ENCODE measurements at places on chromosomes 6 and 20. TPM values are rescaled to one million over a fixed set of nuclear protein-coding genes. Genes with fewer than 3 reads are reported as not detected.

Gene GRM4
- not detected for polyA plus RNA-seq

Gene SYTL3
- polyA plus RNA-seq, result 52.0 TPM

Gene MBOAT1
- 0.14 TPM for polyA plus RNA-seq

DNA sequence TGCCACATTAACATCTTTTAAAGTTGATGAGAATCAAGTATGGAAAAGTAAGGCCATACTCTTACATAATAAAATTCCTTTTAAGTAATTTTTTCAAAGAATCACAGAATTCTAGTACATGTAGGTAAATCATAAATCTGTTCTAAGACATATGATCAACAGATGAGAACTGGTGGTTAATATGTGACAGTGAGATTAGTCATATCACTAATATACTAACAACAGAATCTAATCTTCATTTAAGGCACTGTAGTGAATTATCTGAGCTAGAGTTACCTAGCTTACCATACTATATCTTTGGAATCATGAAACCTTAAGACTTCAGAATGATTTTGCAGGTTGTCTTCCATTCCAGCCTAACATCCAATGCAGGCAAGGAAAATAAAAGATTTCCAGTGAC is 11.6 kb downstream of the PLN start:
- no peak for DNase-seq

DNA sequence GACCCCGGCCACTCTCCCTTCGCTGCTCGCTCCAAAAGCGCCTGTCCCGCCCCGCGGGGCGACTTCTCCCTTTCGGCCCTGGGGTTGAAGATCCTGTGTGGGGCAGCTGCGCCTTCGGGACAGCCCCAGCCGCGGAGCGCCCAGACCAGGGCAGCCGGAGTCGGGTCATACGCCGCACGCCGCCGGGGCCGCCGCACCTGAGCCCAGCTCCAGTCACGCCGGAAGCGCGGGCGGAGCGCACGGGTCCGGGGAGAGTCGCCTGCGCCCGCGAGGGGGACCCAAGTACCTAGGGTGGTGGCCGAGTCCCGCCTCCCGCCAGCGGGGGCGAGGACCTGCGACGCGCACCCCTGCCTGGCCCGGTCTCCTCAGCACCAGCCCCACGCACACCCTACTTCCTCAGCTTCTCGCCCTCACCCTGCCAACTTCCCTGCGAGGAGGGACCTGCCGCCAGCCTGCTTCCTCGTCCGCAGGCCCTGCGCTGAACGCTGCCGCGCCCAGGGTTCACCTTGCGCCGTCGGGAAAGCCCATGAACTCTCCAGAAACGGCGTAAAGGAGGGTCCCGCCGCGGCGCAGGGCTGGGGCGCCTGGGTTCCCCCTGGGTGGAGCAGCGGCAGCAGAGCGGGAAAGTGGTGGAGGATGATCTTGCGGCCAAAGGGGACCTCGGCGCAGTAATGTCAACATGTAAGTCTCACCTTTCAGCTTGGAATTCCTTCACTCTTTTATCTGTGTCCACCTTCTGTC is at the start of gene ADGRG6:
Gene ADGRG6 (plus strand): TSS at position 357 of the 741 bp plus-strand sequence. CDS start 323 bp downstream, at position 680.
- peak; percentile 2 for DNase-seq
